ENCODE measurements at places on chromosomes 4 and X.

GRCh38 chrX:154441564-154441963 is 2.4 kb upstream of the FAM50A start:
- no peak for DNase-seq

DNA sequence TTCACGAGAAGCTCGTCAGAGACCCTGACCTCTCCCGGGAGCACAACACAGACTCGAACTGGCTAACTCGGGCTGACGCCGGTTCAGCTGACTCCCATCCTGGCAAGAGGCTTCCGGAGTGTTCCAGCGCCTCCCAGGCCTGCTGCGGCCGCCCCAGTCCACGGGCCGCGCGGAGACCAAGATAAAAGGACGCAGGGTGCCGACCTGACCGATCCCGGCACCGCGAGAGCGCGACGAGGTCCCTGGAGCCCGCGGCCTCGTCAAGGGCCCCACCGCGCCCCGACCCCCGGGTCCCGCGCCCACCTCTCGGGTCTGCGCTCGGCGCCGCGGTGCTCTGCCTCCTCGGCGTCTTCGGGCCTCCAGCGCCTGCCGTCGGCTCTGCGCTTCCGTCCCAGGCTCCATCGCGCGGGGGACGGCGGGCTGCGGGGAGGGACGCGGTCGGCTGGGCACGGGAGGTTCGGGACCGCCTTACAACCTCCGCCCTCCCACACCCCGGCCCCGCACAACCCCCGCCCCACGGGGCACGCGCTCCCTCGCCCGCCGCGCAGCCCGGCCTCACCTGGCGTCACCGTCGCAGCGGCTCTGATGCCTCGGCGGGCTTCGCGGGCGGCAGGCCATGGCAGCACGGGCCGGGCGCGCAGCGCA is 426 bp downstream of the SLBP start:
- no peak for DNase-seq

DNA sequence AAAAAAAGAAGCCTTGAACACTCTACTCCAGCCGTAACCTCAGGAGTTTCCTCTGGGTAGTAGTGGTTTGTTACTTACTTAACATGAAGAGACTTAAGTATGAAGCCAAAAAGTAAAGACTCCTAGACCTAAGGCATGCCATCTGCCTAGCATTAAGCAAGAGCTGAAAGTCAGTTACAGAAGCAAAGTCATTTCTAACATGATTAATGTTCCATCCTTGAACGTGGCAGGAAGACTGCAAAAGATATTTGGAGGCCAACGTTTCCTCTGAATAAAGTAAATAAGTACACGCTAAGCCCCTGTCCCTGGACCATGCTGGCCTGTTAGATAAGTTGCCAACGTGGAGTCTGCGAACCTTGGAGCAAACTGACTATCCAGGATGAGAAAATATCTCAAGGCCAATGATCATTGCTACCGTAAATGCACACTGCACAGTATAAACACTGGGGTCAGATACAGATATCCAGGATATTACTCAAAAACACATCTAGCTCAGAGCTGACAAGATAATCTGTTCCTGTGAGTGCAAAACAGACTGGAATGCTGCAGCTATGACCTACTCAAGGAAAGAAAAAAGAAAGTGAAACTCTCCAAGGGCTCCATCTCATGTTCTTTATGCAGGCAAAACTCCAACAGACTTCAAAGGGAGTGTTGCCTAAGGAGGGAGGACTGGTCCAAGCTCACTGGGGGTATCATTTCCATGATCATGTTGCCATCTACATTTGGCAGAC is 255.8 kb downstream of the COL25A1 start:
- no peak for DNase-seq

GRCh38 chrX:105190252-105190853 is 30.1 kb downstream of the TEX13A start:
- DNase-seq, result no peak

- DNase-seq, result no peak
These were observed 51.7 kb upstream of the CHRNA9 start for GRCh38 chr4:40283413-40283812.

- no peak for DNase-seq
These were observed 32.7 kb downstream of the PF4 start for GRCh38 chr4:73948990-73949706.

All from CMK (cell line).